Ovary (tissue), 10 donors: ENCODE measurements at places on chromosomes 16 and 17.

DNA sequence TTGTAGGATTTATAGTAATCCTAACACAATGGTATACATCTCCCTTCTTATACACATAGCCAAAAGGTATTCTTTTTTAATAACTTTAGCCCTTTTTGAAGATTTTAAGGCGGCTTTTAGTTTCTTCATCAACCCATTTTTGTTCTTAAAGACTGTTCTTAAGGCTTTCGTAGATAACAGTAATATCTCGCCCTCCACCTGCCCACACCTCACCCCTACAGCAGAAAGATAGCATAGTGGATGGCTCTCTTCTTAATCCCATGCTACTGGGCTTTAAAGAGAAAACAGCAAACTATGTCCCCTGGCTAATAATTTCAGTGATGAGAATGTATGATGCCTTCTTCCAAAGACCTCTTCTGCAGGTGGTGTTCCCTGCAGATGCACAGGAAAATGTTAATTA, 8.6 kb downstream of the IGSF6 start:
- no peak for DNase-seq

DNA sequence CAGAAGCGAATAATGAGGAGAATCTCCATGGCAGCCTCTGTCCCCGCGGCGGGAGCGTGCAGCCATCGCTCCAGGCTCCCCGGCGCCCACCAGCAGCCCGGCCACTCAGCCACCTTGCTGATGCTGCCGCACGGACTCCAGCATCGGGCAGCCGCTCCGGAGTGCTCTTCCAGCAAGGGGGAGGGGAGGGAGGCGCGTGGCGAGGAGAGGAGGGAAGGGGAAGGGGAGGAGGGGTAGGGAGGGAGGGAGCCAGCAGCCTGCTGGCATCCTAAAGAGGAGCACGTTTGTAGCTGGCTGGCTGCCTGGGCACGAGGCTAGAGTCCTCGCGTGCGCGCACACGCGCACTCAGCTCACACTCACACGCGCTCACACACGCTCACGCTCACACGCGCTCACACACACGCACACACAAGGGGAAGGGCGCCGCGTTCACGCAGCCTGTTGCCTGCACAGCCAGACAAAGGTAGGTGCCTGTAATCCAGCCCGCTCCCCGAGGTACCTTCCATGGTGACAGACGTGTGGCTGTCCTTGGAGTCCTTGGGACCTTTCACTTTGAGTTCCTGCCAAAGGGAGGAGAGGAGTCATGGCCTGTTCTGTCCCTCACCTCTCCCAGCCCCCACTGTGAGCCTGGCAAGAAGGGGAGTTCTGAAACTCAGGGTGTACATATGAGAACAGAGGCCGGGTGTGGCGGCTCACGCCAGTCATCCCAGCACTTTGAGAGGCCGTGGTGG, 82.1 kb downstream of the TIMM22 start:
- DNase-seq = peak; percentile 66

DNA sequence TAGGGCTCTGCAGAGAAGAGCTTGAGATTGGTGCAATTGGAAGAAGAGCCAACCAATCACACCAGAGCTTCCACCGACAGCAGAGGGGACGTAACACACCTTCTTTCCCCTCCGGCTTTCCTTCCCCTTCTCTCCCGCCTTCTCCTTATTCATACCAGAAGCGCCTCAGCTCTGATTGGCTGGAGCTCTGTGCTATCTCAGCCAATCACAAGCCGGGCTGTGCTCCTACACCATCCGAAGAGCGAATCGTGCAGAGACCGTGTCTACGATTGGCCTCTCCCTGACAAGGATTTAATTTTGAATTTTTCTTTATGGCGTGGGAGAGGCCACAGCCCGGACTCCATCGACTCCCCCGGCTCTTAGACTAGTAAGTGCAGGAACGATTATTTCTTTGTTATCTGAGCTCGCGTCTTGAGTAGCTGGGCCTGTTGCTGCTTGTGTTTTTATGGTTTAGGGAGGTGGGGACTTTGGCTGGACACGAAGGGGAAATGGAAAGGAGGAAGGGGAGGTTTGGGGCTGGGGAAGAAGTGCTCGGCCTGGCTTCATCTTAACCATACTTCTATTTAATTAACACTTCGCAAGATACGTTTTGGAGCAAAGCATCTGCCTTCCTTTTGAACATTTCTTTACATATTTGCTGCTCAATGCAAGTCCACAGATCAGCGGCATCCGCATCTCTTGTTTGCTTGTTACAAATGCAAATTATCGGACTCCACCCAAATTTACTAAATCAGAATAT, at the start of gene PRR11:
PRR11 (plus strand) TSS at position 308 of the 739 bp plus-strand sequence. CDS start 14,007 bp downstream, outside the sequence.
- DNase-seq = peak; percentile 92

- DNase-seq = no peak
These were observed 17.6 kb downstream of the CDK5R1 start for GRCh38 chr17:32504166-32504990.

DNA sequence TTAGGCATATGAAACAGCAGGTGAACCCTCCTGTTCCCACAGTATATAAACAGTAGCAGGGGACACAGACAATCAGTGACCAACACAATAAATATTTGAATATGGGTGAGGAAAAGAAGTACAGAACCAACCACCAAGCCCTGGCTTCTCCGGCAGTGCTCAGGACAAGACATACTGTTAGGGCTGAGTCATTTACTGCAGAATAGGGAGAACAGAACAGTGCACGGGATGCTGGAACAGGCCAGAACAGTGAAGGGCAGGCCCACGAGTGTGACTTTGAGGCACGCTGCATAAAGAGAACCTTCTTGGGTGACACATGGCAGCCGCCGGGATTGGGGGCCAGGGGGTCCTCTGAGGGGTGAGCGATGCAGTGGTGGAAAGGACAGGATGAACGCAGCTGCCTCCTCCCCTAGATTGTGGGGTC, 160.4 kb downstream of the CMIP start:
- DNase-seq = no peak

- DNase-seq = no peak
These were observed 39.9 kb upstream of the MRC2 start for GRCh38 chr17:62587554-62587953.

- DNase-seq = no peak
These were observed 34.6 kb downstream of the DCUN1D3 start for GRCh38 chr16:20865420-20866131.

DNA sequence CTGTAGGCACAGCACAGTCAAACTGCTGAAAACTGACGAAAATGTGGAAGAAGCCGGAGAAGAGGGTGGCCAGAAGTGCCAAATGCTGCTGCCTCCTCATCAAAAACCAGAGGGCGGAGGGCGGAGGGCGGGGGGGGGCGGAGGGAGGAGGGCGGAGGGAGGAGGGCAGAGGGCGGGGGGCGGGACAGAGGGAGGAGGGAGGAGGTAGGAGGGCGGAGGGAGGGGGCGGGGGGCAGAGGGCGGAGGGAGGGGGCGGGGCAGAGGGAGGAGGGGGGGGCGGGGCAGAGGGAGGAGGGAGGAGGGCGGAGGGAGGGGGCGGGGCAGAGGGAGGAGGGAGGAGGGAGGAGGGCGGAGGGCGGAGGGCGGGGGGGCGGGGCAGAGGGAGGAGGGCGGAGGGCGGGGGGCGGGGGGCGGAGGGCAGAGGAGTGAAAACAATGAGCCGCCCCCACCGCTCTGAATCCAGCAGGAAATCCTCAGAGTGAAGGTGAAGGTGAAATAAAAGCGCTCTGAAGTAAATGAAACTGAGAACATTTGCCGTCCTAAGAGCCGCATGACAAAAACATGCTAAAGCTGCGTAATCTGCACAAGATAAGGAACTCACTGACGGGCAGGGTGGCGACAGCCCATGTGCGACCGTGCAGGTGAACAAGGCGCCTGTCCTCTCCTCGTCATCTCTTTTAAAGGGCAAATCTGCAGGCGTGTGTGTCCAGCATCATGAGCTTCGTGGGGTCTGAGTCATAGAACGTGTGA, 22.6 kb upstream of the CBFA2T3 start:
- no peak for DNase-seq

GRCh38 chr17:66580956-66581391, 253.9 kb upstream of the CACNG5 start:
- DNase-seq = peak; percentile 31

- DNase-seq = no peak
These were observed 13.3 kb upstream of the CD300LD start for GRCh38 chr17:74605361-74605760.
